Fibroblast of skin of right quadriceps (primary cell): ENCODE measurements at places on chromosomes 1 and 21.

- no peak for DNase-seq
Observed at GRCh38 chr1:172442404-172442803, 1.5 kb downstream of the PIGC start.

DNA sequence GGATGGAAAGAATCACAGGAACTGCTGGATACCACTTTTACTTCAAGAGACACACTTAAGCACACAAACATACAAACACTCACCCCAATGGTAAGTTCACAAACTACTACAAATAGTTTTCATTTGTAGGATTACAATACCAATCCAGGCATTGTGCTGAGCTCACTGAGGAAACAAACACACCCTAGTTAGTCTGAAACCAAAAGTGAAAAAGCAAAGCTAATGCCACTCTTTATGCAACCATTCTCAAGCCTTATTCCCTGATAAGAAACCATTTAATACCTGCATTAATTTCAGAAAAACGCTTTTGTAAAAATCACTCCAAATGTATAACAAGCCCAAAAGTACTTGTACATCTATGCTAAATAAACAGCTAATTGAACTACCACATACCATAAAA, 38.3 kb downstream of the RNF115 start:
- DNase-seq, result no peak

GRCh38 chr21:8989261-8989711, 1532.1 kb upstream of the TPTE start:
- no peak for DNase-seq

DNA sequence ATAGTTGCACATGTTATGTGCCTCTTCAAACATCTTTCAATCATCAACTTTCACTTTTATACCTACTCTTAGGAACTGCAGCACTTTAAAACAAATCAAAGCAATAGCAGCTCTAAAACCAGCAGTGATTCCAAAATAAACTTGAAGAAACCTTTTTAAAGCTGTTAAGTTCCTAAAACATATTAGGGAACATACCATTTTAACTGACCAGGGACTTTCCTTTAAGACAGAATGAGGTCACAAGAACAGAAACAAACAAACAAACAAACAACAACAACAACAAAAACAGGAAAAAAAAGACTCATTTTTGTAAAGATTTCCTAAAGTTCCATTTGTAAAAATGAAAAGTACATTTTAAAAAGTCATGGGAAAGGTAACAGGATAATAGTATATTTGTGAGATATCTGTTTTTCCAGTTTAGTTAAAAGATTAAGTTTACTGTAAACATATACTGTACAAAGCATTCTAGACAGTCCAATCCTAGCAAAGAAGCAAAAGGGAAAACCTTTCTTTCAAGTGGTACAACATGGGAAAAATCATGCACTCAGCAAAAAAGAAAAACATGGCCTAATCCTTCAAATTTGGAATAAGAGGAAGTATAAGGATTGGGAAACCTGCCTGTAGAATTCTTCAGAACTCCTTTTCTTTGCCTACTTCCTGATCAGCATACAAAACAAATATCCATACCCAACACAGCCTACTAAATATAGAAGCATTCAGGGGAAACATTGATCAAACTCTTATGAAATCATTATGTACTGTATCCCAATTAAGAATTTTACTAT, 45.5 kb downstream of the EPS15 start:
- DNase-seq, result no peak

DNA sequence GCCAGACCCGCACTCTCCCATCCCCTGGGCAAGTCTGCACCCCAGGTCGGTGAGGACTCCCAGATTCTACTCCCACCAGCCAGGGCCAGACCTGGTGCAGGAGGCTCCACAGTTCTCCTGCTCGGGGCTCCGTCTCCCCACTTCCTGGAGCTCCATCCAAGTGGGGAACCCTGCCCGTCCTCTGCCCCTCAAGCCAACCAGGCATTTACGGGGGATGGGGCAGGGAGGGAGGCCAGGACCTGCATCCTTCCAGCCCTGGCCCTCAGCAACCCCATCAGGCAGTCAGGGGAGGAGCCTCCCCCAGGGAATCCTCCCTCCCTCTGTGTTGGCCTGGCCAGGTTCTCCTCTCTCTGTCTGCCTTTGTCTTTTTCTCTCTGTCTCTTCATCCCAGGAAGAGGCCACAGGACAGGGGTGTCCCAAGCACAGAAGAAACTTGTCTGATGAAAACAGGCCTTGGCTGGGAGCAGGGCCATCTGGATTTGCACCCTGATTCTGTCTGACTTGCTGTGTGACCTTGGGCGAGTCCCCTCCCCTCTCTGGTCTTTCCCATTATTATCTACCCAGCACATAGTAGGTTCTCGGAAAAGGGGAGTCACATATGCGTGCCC, 18.5 kb upstream of the EPHA2 start:
- no peak for DNase-seq

GRCh38 chr1:212074313-212074712, 38.8 kb downstream of the DTL start:
- no peak for DNase-seq

DNA sequence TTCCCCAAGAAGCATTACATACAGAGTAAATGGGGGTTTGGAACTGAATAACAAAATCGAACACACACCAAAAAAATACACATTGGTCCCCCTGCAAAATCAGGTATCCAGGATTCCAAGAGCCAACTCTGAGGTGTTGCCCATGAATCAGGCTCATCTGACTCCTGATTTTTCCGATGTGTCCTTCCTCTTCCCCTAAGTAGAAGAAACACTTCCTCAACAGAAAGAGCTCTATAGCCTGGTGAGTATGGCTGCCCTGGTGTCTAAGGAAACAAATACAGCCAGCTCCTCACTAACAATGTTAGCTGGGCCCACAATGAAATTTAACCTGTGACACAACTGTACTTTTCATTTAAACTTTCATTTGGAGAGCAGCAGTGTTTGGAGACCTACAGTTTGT, 33.6 kb downstream of the ERI3 start:
- no peak for DNase-seq

GRCh38 chr1:234645474-234645953, 35.5 kb upstream of the IRF2BP2 start:
- no peak for DNase-seq

- peak; percentile 99 for DNase-seq
Observed at GRCh38 chr1:221097479-221098281, 218.4 kb downstream of the HLX start.

- DNase-seq, result no peak
Observed at GRCh38 chr1:21312407-21312992, 22.2 kb upstream of the ECE1 start.

DNA sequence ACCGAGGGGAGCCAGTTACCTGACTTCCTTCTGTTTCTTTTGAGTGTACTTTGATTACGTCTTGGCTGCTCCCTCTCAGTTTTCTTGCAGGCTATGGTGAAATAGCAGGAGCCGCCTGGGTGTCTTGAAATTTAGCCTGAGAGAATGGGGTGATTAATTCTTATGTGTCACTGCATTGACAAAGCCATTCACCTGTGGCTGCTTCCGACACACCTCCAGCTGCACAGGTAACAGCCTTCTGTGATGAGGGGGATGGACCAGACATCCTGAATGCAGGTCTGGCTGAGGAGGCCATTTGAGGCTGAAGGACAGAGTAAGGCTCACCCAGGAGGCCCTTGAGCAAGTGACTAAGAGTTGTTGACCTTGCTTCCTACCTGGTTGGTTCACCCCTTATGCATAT, 16.5 kb downstream of the CACNA1E start:
- no peak for DNase-seq

GRCh38 chr1:18035145-18035544, 72.5 kb upstream of the IGSF21 start:
- DNase-seq, result no peak

DNA sequence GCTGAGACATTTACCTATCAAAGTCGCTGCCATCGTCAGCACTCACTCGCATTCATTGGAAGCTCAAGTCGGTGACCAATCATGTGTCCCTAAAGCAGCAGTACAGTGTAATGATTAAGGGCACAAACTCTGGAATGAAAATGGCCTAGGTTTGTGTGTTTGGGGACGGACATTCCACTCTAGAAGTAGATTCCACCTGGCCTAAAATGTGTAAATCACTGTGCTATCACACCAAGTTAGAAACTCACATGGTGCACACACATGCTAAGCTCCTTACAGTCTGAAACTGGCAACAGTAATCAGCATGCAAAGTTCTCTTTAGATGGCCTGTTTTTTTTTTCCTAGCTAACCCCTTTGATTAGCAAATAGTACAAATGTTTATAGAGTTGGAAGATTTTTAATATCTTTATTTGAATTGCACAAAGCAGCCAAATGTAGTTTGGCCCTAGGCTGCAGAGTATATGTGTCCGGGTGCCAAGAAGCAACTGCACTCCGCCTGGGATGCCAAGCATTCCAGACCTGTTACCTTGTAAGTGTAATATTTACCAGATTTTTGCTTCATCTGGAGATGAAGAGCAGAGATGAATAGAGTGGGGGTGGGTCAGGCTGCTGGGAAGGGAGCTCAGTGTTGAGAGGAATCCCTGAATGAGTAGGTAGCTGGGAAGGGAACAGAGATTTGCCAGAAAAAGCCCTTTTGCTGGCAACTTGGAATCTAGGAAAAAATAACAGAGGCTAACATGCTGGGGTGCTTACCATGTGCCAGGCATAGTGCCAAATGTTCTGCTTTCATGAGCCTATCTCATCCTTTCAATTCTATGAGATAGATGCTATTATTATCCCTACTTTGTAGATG, 35.2 kb downstream of the TGFB2 start:
- peak; percentile 93 for DNase-seq

DNA sequence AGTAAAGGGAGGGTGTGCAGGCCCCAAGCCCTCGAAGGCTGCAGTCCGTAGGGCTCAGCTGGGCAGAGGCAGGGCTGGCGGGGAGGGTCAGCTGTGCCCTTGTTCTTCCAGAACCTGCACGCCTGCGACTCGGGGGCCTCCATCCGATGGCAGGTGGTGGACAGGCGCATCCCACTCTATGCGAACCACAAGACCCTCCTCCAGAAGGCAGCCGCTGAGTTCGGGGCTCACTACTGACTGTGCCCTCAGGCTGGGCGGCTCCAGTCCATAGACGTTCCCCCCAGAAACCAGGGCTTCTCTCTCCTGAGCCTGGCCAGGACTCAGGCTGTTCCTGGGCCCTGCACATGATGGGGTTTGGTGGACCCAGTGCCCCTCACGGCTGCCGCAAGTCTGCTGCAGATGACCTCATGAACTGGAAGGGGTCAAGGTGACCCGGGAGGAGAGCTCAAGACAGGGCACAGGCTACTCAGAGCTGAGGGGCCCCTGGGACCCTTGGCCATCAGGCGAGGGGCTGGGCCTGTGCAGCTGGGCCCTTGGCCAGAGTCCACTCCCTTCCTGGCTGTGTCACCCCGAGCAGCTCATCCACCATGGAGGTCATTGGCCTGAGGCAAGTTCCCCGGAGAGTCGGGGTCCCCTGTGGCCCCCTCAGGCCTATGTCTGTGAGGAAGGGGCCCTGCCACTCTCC, 13.6 kb upstream of the LRRC3 start:
- no peak for DNase-seq

DNA sequence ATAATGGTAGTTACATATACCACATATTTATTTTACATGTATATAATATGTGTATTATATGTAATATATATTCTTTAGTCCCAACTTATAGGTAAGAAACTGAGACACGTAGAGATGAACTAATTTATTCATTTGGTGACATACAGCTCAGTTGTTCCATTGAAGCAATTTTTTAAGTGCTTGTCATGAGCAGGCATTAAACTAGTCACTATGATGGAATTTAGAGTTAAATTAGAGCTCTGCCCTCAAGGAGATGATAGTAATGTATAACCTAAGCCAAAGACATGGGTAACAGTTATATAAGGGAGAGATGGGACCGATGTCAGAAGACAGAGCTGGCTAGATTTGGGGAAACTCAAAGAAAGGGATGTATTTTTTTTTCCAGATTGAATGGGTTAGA, 83.0 kb downstream of the ST6GALNAC5 start:
- DNase-seq, result peak; percentile 55

- DNase-seq, result no peak
Observed at GRCh38 chr21:43281661-43282357, 113.0 kb downstream of the CRYAA start.

GRCh38 chr1:54237586-54237985, 37.6 kb downstream of the MRPL37 start:
- DNase-seq, result no peak

GRCh38 chr1:44460107-44460882, 55.2 kb downstream of the RNF220 start:
- no peak for DNase-seq

GRCh38 chr1:204001166-204001901, 71.6 kb upstream of the SOX13 start:
- no peak for DNase-seq

- DNase-seq, result no peak
Observed at GRCh38 chr1:37502104-37502503, 12.5 kb downstream of the MEAF6 start.

DNA sequence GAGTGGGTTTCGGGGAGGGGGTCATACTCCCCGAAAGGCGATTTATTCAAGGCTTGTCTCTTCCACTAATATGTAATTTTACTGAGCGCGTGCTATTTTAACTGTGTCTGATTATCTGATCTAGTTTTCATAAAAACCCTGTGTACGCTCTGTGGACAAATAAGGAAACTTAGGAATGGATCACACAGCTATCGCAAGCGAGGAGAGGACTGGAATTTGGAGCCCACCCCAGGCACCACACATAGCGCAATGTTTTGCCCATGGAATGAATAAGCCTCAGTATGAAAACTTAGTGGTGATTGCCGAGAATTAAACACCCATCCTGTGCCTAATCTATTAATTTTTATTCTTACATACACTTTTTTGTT, 9.8 kb upstream of the RAB42 start:
- peak; percentile 55 for DNase-seq

DNA sequence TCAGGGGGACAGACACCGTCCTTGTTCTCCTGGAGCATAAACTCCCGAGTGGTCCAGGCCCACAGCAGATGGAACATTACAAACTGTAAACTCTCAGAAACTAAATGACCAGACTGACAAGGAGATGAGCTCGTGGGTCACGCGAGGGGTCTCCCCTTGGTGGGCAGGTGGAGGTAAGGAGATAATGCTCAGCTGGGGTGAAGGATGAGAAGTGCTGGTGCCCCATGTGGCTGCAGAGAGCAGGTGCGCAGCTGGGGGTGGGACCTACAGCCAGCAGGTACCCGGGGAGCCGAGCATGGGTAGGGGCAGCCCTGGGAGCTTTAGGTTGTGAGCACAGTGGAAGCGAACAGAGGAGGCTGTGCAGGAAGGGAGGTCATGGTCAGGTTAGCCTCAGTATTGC, 40.1 kb downstream of the AJAP1 start:
- no peak for DNase-seq

DNA sequence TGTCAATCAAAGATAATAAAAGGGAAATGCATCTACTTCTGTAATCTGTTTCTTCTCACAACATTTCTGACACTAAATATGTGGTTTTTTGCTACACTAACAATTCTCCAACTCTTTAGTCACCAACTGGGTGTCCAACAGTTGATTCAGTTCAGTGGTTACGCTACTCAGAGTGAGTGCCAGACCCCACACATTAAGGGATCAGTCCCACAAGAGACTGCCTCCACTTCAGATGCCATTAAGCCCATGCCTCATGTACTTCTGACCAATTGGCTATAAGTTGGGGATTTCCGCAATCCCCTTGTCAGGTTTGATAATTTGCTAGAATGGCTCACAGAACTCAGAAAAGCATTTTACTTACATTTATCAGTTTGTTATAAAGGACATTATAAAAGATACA, 28.4 kb downstream of the RNF2 start:
- peak; percentile 39 for DNase-seq

- DNase-seq, result peak; percentile 77
Observed at GRCh38 chr1:116570358-116571214, at the start of gene CD58. TSS of gene CD58 (minus strand) at chr1:116571026. CDS start at chr1:116570972, 54 bp downstream.

- DNase-seq, result no peak
Observed at GRCh38 chr1:100277866-100278265, 11.8 kb downstream of the RTCA start.

- DNase-seq, result peak; percentile 87
Observed at GRCh38 chr1:164771619-164772361, 212.8 kb downstream of the PBX1 start.

GRCh38 chr1:205943245-205943644, at the start of gene SLC26A9:
TSS of gene SLC26A9 (minus strand) at chr1:205943456. CDS start at chr1:205935820, 7,636 bp downstream.
- DNase-seq, result no peak
